Cardiac septum (tissue), 1 donor: ENCODE measurements at places on chromosomes 12 and 14. TPM values are rescaled to one million over a fixed set of nuclear protein-coding genes. Genes with fewer than 3 reads are reported as not detected.

Gene PPM1H
- 4.0 TPM for total RNA-seq

Gene CALM1
- total RNA-seq = 362 TPM

Gene PLEK2
- 0.40 TPM for total RNA-seq

Gene MAP3K9
- total RNA-seq = 1.5 TPM

Gene AQP5
- not detected for total RNA-seq

Gene LHX5
- not detected for total RNA-seq

Gene KRT2
- not detected for total RNA-seq

Gene ZNF891
- total RNA-seq = 1.1 TPM

Gene RAD51AP1
- total RNA-seq = 1.6 TPM

Gene CATSPERB
- 0.97 TPM for total RNA-seq

Gene RGS6
- total RNA-seq = 22.4 TPM

Gene MYH6
- 170 TPM for total RNA-seq

Gene ZDHHC22
- not detected for total RNA-seq

Gene SMIM41
- total RNA-seq = not detected

Gene KIF5A
- 0.22 TPM for total RNA-seq

Gene FITM1
- total RNA-seq = 112 TPM

Gene KRT71
- total RNA-seq = not detected

Gene ETFBKMT
- 5.7 TPM for total RNA-seq

Gene HOXC12
- total RNA-seq = not detected

Gene CLMN
- 6.0 TPM for total RNA-seq
